Stimulated activated CD8-positive, alpha-beta memory T cell treated with anti-CD3 and anti-CD28 coated beads, Interleukin-4, amount 100 ng/mL, for 24 hours (primary cell): ENCODE measurements at places on chromosomes 1 and 21.

DNA sequence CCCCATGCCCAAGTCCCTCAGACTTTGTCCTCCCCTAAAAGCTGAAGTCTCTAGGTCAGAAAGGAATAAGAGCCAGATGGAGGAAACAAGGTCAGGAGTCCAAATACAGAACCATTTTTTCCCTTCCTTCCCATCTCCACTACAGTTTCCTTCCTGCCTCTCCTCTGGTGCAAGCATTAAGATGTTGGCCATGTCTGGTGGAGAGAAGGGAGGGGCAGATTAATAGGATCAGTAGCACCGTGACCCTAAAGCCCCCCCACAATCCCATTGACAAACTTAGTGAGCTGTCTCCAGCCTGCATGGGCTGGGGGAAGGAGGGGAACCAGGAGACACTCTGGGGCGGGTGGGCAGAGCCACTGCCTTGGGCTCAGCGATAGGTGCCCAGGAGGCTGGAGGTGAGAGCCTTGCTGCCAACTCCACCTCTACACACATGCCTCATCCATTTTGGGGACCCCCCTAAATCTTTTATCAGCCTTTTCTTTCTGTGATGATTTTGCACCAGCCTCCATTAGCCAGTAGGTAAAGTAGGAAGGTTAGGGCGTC lies 59.8 kb downstream of the RHBG start:
- no peak for DNase-seq

- DNase-seq: no peak
These were observed 638 bp upstream of the OLIG2 start for GRCh38 chr21:33025106-33025488.

DNA sequence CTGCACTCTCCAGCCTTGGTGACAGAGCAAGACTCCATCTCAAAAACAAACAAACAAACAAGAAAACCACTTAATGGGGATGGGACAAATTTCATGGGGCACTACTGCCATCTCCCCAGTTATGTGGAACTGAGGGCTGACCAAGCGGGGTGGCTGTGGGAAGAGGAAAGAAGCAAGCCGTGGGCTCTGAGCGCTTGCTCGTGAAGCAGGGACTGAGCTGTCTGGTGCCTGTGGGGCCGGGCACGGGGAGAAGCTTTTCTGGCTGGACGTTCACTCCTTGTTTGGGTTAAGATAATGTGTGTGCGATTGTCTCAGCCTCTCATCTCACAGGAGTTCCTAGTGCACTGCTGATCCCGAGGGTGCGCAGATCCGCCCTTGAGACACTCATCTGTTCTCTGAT lies 22.0 kb upstream of the KIF26B start:
- DNase-seq: no peak

GRCh38 chr1:56957931-56958330 lies 7.9 kb downstream of the C8B start:
- DNase-seq: no peak

- no peak for DNase-seq
These were observed 307.8 kb upstream of the USP24 start for GRCh38 chr1:55522982-55523381.

GRCh38 chr1:103177108-103177775 lies 68.9 kb upstream of the COL11A1 start:
- DNase-seq: no peak

GRCh38 chr21:44913425-44914175 lies 7.1 kb downstream of the ITGB2 start:
- DNase-seq: no peak

DNA sequence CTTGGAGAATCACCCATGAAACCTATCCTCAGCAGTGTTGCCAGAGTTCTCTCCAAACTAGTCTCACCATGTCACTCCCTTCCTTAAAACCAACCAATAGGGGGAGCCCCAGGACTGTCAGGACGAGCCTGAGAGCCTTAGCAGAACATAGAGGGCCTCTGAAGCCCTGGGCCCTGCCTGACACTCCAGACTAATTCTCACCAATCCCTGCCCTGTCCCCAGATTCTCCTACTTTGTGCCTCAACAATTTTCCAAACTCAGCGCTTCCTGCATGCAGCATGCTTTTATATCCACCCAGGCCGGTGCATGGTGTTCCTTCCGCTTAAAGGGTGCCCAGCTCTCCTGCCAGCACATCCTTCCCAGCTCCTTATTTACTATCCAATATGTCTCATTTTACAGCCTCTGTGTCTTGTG lies 42.7 kb downstream of the HSD3B1 start:
- no peak for DNase-seq

GRCh38 chr1:59057211-59057694 lies 239.6 kb upstream of the FGGY start:
- DNase-seq: no peak
